NCI-H510A (cell line): ENCODE measurements at places on chromosomes 12 and 14.

DNA sequence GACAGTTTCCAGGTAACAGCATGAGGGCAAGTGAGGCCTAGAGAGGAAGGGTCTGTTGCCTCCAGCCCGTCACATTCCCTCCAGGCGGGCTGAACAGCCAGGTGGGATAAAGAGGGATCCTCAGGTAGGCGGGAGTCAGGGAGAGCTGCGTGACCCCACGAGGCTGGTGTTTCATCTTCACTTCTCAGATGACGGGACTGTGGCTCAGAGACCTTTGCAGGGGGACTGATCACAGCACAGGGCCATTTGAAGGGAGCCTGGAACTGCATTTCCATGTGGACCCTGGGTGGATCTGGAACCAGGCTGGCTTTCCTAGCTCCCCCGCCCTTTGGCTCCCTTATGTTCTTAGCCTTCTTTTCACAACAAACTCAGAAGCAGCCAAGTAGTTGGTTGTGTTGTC, 37.4 kb downstream of the SH2B3 start:
- no peak for DNase-seq

DNA sequence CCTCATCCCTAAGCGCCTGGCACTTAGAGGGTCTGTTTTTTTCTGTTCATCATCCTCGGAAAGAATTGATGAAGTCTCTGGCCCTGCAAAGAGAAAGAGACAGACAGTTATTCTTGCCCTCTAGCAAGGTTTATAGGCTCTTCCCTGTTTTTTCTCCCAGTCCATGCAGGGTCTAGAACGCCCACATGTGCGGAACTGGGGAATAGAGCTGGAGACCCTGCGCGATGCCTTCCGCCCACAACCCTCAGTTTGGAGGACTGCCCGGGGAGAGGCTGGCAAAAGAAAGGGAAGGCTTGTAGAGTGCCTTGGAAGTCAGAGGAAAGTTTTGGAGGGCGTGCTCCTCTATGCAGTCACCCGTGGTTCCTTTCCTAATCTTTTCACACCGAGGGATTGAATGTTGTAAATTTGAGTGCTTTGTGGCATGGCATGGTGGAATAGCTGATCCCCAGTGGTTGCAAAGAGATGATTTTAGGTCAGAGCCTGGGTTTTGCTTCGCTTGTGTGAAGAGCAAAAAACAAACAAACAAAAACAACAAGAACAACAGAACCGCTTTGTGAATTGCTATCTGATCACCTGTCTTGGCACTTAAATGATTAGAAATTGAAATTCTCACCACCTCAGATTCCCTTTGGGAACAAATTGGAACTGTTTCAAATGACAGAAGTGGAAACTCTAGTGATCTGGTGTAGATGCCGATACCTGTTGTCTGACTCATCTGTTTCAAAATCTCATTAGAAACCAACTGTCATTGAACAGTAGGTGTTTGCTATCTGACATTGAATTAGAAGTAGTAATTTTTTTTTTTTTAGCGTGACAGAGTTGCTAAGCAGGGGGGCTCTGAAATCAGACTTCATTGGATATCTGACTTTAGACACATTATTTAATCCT, 947 bp downstream of the GAS2L3 start:
- no peak for DNase-seq

- no peak for DNase-seq
These were observed 316.0 kb downstream of the RAD51B start for GRCh38 chr14:68135566-68135965.

DNA sequence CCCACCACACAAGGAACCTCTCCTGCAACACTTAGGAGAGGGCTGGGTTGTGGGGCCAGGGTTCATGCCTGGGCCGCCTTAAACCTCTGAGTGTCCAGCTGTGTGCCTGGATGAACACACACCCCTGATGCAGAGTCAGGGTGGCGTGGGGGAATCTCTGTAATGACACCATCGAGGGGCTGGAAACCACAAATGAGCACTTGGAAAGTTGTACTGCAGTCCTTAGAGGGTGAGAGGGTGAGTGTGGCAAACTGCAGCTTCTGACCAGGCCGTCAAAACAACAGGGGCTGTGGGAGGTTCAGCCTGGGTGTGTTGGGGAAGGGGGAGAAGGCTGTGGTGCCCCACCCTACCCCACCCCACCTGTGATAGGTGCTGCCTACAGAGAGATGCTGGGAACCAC, 12.4 kb upstream of the KRT5 start:
- DNase-seq = no peak

DNA sequence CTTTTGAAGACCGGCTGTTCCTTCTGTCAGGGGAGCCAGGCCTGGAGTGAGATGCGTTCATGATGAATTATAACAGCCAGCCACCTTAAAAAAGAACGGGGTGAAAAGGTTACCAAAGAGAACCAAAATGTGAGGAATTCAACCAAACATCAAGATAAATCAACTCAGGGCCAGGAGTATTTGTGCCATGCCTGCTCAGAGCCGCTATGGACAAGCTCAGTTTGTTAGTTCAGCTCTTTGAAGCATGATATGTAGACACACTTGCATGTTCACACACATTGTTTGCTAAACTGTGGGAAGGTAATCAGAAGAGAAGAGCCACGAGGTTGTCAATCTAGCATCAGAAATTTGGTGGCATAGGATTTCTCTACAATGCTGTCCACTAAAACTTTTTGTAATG, 367.4 kb upstream of the TBX3 start:
- DNase-seq = no peak

DNA sequence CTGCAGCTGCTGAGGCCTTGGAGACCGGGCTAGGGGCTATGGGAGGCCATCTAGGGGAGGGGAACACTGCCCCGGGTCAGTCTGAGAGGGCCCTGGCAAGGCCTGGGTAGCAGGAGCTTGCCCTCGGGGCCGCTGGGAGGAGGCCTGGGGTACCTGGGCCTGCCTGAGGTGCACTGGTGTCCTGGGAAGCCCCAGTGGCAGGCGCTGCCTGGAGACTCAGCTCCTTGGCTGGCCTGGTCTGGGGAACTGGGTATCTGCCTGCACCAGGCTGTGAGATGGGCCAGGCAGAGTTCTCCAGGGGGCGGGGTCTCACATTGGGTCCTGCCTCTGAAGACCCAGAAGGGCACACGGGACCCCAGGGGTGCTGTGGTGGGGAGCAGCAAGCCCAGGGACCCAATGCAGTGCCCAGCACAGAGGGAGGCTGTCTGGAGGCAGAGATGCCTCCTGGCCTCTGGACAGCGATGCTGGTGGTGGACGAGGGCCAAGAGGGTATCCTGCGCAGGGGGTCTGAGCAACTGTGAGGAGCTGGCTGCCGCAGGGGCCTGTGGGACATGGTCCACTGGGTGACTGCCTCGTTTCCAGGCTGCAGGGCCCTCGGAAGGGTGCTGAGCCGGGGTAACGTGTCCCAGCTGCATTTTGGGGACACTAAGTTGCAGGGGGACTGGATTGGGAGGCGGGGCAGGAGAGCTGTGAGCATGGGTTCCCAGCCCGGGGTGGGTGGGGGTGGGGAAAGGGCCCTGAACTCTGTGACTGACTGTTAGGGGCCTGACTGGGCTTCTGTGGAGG, 7.4 kb upstream of the MTA1 start:
- DNase-seq = no peak

DNA sequence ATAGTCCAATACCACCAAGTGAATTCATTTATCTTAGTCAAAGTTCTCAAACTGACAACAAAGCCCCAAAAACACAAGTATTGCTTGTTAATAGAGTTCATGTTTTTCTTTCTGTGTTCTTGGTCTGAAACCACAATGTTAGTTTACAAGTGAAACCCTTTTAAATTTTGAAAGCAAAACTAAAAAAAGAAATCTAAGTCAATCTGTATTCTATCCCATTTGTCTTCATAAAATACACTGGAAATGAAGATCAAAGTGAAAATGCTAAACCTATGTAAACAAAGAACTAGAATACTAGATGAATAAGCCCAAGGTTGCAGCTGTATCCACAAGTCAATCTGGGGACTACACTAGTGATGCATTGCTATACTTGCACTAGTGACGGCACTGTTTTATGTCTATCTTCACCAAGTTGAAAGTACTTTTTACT, 10.4 kb downstream of the MAP4K5 start:
- DNase-seq = no peak

- no peak for DNase-seq
These were observed 67.1 kb upstream of the DDX11 start for GRCh38 chr12:31006416-31007152.

GRCh38 chr12:127241072-127241817, 1025.7 kb upstream of the TMEM132C start:
- no peak for DNase-seq

- DNase-seq = no peak
These were observed 112.6 kb downstream of the KCNK10 start for GRCh38 chr14:88210426-88210825.

DNA sequence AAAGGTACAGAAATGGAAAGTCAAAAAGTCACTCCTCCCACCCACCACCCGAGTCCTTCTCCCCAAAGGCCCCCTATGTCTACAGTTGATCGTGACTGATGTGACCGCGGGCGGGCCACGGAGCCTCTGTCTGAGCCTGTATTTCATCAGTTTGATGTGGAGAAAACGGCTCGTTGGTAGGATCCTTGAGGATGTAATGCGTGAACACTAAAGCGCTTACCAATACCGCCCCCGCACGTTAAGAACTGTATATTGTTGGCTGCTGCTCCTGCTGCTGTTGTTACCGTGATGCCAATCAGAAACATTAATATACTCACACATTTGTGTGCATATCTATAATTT, 24.6 kb upstream of the UBC start:
- no peak for DNase-seq

DNA sequence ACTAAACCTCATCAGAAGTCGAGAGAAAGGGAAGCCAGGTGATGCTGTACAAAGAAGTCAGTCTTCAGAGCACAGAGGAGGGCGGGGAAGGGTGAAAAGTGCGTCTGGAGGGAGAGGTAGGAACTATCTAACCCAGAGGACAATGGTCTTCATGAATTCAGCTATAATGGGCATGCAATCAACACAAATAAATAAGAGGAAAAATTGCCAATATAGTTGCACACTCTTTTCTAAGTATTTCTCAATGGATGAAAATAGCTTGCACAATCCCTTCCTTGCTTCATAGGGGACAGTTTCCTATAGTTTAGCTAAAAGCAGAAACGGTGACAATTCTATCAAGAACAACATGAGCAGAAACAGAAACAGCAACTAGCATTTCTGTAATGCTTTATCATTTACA, 931.2 kb downstream of the AACS start:
- no peak for DNase-seq

DNA sequence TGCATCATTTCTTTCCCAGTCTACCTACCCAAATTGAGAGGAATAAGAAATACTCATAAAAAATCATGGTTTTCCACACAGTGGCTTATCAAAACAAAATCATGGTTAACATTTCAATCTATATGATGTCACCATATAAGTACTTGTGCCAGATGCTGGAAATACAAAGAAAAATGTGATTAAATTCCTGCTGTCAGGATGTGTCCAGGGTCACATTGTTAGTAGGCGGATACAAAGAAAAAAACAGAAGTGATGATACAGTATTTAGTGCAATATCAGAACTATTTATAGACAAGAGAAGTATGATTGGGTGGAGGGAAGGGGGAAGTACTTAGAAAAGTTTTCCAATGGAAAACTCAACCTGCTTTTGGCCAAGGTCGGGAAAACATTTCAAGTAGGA, 47.0 kb upstream of the OR6J1 start:
- DNase-seq = no peak

- no peak for DNase-seq
These were observed 19.6 kb upstream of the MMP19 start for GRCh38 chr12:55862286-55862685.

DNA sequence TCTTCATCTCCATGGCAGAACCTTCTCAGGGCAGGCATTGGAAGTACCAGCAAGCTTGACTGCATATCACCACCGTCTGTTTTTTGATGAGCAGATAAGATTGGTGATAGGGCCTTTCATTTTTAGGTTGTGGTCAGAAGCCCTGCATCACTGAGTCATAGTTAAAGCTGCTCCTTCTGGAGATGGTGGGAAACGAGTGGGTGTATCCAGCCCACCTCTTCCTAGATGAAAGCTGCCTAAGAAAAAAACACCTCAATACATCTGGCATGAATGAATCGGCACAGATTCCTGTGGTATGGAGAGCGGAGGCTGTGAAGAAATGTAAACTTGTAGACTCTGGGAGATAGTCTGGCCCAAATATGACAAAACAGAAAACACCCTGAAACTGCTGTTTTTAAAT, 248.7 kb upstream of the EGLN3 start:
- DNase-seq = no peak

DNA sequence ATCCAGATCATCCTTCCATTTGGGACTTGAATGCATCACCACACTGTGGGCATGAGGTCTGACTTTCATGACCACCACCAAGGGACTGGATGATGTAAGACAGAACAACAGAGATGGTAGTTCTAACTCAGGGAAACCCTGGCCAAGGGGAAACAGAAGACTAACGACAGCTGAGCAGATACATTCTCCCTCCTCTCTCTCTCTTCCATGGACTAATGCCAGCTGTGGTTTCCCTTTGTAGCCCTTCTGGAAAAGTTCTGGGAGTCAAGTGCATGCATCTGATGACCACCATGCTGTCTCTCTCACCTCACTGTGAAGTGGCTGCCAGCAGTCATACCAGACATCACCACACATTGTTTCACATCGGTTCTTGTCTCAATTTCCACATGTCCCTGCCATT, 3.4 kb downstream of the TAS2R30 start:
- DNase-seq = no peak

DNA sequence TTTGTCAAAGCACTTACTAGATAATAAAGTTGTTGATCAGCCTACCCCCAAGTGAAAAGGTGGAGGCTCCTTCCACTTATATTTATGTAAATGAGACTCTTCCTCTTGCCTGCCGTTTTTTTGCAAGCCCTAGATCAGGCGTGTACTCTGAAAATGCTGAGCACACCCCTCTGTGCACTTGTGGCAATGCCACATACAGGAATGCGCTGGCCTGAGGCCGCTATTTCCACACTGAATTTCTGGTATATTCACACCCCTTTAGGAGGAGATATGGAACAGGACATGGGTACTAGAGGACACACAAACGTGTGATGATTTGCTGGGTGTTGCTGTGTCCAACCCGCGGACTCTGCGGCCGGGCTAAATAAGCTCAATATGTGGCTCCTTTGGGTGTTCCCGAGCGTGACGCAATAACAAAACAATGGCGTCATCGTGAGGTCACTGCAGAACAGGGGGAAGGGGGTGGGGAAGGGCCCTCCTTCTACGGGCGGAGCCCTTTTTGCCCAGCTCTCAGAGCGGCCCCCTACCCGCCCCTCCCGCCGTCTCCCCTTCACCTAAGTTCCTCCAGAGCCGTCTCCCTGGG, 554 bp upstream of the TSPAN31 start:
- no peak for DNase-seq

DNA sequence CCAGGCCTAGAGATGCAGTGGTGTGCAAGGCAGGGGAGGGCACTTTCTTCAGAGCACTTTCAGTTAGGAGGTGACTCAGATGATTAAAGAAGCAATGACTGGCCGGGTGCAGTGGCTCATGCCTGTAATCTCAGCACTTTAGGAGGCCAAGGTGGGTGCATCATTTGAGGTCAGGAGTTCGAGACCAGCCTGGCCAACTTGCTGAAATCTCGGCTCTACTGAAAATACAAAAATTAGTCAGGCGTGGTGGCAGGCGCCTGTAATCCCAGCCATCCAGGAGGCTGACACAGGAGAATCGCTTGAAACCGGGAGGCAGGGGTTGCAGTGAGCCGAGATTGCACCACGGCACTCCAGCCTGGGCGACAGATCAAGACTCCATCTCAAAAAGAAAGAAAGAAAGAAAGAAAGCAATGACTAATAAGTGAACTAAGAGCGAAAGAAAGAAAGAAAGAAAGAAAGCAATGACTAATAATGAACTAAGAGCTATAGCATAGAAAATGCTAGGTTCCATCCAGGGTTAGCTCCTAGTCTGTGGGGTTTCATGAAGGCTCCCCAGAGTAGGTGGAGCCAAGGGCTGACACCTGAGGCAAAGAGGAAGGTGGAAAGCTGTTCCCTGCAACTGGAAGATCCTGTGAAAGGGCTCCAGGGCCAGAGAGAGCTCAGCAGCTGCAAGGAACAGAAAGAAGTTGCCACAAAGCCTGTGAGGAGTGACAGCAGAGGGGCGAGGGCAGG, 334.5 kb downstream of the CACNA1C start:
- no peak for DNase-seq
